ENCODE measurements at places on chromosomes 11 and 22.

DNA sequence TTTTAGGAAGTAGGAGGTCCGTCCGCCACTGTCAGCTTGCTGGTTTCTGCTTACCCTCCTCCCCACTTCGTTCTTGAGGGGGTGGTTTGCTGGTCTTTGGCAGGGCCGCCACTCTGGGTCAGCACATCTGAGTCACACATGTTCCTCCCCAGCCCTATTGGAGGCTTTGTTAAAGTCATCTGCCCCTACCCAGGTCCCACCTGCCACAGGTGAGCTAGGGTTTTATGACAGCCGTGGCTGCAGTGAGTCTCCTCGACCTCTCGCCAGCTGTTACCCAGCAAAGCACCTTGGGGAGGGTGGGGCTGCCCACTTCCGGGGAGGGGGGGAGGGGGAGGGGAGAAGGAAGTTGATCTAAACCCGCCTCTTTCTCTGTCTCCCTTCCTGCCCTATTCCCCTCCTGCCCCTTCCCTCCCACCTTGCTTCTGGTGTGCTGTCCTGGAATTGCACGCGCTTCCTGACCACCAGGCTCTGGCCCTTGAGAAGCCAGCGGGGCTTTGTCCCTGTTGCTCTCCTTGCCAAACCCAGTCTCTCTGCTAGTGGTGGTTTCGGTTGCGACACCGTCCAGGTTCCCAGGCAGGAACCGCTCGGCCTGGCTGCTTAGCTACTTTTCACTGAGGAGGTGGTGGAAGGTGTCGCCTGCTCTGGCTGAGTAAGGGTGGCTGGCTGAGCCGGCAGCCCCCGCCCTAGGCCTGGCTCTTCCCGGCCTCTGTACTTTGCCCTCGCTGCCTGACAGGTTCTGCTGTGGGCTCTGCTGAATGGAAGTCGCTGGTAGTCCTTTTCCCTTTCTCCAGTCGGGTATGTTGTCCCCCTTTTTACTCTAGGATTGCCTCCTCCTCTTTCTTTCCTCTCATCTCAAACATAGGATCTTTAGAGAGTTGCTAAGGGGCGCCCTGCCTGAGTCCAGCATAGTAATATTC, 28.5 kb downstream of the RCOR2 start:
- DNase-seq, result no peak

DNA sequence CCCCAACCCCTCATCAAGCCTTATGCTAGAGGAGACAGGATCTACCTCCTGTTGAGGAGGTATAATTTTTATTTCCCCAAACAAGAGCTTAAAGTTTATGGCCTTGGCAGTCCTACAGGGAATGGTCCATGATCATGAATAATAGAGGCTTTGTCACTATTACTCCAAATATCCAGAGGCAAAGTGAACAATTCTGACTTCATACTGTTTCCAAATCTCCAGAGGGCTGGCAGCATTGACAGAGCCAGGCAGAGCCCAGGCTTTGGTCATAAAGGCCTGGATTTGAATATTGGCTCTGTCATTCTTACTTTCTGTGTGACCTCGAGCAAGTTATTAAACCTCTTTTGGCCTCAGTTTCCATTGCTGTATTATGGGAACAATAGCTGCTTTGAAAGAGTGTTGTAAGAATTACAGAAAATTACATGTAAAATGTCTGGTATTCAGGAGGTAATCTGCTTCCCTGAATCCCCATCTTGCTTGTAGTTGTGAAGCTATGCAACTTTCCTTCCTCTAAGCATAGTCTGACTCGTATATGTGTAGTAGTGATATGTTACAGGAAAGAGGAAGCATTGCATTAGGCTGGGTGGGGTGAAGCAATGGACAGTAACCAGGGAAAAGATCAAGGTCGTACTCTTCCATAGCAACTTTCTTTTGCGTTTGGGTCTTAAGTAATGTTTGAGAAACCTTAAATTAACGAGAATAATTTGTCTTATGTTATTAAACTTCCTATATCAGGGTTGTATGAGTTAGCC, 88.8 kb downstream of the CD44 start:
- no peak for DNase-seq

- no peak for DNase-seq
These were observed 84.6 kb downstream of the MYEOV start for GRCh38 chr11:69378303-69379141.

GRCh38 chr11:35288817-35289541, 130.4 kb downstream of the SLC1A2 start:
- no peak for DNase-seq

DNA sequence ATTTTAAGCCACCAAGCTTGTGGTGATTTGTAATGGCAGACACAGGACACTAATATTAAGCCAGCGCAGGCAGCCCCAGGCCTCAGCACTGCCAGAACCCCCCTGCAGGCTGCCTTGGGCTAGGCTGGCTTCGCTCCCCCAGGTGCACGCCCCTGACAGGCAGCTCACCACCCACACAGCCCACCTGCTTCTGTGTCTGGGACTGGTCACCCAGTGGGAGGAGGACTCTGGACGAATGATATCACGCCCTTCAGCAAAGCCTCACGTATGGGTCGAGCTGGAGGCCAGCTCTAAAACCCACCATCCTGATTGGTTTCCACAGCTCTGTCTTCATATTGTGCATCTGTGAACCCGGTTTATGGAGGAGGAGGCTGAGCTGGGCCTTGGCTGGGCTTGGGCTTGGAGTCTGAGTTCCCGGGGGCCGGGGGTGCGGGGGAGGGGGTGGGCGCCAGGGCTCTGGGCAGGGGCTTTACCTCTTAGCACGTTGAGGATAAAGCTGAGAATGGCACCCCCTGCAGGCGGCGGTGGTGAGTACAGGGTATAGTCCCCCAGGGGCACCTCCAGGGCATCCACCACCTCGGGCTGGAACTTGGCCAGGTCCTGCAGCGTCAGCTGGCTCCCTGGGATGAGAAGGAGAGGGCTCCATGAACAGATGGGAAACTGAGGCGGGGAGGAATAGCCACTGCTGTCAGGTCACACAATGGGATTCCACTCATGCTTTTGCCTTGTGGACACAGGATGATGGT, 13.8 kb downstream of the GGT5 start:
- DNase-seq, result no peak

- DNase-seq, result no peak
These were observed 30.0 kb upstream of the RAB39A start for GRCh38 chr11:107898270-107898669.

DNA sequence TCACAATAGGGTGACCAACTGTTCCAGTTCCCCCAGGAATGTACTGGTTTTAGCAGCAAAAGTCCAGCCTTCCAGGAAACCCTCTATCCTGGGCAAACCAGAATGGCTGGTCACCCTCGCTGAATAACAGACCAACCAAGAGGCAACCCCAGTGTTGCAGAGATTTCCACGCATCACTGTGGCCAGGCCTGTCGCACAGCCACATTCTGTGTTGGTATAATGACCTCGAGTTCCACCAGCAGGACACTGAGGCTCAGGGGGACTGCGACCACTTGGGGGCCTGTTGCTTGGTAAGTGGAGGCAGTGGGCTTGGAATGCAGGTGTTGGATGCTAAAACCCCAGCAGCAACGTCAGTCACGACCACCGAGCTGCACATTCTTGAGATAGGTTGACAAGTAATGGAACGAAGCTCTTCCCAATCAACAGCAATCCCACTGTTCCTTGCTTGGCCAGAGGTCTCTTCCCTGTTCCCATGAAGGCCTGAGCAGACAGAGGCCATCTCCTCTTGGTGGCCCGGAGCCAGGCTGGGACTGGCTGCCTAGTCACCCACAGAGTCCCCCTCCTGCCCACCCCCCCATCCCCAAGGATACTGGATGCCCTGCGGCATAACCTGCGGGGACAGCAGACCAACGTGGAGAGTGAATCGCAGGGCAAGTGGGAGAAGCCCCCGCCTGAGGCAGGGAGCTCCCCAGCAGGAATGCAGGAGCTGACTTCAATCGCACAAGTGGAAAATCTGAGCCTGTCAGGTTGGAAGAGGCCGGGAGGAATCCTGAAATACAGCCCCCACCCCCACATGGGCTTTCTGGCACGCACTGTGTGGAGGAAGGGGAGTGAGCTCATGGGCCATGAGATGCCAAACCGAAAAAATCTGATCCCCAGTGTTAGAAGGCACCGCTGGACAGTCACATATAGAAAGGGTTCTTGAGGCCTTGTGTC, 43.4 kb upstream of the MN1 start:
- no peak for DNase-seq

DNA sequence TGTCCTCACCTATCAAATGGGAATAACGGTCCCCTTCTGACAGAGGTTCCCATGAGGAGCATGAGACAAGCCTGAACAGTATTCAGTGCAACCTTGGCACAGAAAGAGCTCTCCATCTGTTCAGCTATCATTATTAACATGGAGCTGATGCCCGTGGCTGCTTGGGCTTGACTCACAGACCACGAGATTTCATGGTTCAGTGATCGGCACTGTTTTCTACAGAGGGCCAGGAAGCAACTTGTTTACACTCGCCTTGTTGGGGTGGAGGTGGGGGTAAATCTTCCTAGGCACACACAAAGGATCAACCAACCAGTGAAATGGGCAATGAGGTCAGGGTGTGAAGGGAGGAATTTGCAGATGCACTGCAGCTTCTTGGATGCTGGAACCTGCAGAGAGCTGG, 88.2 kb downstream of the CWC15 start:
- no peak for DNase-seq

GRCh38 chr22:16932577-16932976, 75.4 kb downstream of the GAB4 start:
- DNase-seq, result no peak

Measured in putamen (tissue), 1 donor.